ENCODE measurements at places on chromosomes 4 and X.
A peak's percentile ranks its signal among the peaks of the same experiment; 100 is the strongest.

- no peak for DNase-seq
Observed at GRCh38 chr4:86497980-86498862, 95.9 kb upstream of the PTPN13 start.

DNA sequence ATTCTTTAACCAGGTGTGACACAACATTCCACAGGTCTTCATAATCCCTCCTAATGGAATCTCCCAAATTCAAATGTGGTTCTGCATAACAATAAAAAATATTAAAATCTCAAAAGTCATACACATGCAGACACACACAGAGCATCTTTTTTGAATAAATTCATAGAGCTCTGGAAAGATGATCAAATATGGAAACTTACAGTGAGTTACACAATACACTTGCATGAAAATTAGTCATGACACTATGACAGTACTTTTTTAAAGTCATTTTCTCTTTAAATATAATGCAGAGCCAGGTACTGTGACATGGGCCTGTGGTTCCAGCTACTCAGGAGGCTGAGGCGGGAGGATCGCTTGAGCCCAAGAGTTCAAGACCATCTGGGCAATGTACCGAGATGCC lies 38.9 kb downstream of the DDX60L start:
- no peak for DNase-seq

GRCh38 chr4:151043803-151044515 lies 28.9 kb upstream of the LRBA start:
- no peak for DNase-seq

GRCh38 chr4:10204401-10205058 lies 87.9 kb upstream of the WDR1 start:
- DNase-seq = no peak

DNA sequence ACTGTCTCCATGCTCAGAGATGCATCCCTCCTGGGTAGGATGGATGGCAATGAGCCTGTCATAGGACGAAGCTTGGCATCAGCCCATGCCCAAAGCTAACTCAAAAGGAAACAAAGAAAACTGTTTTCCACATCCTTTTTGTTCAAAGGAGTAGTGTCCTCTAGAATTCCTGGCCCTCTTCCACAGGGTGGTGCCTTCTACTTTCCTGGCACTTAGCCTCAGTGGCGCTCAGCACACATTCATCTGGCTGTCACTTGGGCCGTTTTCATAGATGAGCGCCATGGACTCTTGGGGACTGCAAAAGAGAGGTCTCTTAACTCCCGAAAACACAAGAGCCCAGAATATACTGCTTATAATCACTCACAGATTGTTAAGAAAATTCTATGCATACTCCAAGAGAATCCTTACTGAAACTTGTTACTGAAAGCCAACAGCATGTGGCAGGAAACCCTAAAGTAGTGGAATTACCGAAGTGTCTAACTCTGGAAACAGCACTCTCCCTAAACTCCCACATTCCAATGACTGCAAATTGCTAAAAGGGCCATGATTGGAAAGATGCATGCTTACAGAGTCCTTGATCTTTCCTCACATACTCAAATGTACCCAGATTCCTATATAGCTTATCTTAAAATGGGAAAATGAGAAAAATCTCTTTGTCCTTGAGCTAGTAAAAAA lies 110.0 kb downstream of the HS6ST2 start:
- no peak for DNase-seq

DNA sequence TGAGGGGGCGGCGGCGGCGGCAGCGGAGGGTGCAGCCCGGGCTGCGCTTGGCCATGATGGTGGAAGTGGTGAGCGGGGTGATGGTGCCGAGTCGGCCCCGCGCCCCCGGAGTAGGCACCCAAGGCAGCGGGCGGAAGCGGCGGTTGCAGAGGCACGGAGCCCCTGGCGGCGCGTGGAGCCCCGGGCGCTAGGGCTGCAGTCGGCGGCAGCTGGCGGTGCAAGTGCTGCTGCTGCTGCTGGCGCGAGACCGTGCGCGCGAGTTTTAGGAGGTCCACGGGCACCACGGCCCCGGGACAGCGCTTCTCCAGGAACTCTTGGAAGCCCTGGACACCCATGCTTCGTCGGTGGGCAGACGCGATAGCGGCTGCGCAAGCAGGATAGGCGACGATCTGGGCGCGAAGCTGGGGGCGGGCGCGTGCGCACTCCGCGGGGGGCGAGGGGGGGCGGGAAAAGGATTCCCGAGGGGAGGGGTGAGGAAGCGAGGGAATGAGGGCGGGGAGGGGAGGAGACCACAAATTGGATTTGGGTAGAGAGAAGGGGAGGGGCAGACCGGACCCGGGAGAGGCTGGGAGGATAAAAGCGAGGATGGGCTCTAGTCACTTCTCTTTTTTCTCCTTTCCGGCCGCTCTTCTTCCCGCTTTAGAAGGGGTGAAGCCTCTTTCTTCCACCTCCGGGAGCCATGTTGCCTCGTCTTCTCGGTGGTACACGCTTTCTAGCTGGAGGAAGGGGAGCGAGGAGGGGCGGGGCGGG lies at the start of gene FAM120C:
FAM120C (minus strand) TSS at position 391 of the 750 bp plus-strand sequence; CDS start at position 335, 56 bp downstream.
- DNase-seq = peak; percentile 53

GRCh38 chr4:11623726-11624037 lies 195.0 kb upstream of the HS3ST1 start:
- no peak for DNase-seq

GRCh38 chr4:113740857-113741379 lies 20.6 kb downstream of the CAMK2D start:
- DNase-seq = no peak

GRCh38 chrX:74779175-74779574 lies 146.1 kb downstream of the NEXMIF start:
- DNase-seq = no peak

DNA sequence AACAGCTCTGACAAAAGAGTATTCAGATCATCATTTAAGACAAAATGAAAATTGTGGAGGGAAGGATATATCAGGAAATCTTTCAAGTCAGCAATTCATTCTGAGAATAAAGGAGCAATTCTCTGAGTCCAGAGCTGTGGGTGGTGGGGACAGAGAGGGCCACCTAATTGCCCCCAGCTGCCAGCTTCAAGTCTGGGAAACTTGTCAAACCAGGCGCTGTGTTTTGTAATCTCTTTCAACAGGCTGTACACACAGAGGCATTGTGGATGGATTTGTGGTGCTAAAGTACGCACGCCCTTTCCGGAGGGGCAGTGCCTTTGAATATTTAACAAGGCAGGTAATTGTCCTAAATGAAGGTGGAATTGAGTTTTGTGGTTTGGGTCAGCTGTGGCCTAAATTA lies 591.1 kb upstream of the BOD1L1 start:
- no peak for DNase-seq

DNA sequence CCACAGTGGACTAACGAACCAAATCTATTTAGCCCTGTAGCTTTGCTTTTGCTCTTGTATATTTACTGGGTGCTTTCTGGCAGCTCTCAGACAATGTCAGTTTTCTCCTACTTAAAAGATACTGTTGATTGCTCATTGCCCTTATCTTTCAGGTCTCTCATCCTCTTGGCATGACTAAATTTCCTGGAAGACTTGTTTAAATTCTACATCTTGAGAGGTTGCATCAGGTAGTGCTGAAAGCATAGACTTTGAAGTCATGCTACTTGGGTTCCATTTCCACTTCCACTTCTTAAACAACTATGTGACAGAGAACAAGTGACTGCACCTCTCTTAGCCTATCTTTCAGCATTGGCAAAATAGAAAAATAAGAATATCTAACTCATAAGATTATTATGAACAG lies 8.4 kb downstream of the TDO2 start:
- no peak for DNase-seq

DNA sequence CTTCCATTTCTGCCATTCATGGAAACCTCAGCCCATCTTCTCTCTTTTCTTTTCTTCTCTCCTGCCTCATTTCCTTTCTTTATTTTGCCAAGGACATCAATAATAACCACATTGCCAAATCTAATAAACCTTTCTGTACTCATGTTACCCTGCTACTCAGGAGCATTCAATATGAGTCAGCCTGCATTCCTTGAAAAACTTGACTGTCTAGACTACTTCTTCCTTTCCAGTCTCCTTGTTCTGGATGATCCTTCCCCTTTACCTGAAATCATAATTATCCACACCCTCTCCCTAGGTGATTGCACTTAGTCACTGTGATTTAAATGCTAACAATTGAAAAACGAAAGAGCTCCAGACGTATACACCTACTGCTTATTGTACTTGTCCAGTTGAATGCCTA lies 253.2 kb upstream of the CENPE start:
- no peak for DNase-seq

DNA sequence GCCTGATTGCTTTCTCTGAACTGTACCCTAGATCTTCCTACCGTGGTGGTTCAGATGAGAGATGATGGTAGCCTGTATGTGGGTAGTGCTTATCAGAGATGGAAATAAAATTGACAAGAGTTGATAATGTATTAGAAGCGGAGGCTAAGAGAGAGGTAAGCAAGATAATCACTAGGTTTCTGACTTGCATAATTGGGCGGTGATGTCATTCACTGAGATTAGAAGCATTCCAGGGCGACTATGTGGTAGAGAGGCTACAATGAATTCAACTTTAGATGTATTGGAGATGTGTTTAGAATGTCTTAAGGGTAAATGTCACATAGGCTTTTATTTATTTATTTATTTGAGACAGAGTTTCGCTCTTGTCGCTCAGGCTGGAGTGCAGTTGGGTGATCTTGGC lies 415 bp upstream of the TENM3 start:
- no peak for DNase-seq

DNA sequence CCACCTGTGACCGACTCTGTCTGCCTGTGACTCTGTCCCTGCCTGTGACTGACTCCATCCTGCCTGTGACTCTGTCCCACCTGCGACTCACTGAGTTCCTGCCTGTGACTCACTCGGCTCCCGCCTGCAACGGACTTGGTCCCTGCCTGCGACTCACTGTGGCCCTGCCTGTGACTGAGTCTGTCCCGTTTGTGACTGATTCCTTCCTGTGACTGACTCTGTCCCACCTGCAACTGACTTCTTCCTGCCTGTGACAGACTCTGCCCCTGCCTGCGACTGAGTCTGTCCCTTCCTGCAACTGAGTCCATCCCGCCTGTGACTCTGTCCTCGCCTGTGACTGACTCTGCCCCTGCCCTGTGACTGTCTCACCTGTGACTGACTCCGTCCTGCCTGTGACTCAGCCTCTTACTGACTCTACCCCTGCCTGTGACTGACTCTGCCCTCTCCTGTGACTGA lies 9.6 kb upstream of the UVSSA start:
- DNase-seq = no peak

DNA sequence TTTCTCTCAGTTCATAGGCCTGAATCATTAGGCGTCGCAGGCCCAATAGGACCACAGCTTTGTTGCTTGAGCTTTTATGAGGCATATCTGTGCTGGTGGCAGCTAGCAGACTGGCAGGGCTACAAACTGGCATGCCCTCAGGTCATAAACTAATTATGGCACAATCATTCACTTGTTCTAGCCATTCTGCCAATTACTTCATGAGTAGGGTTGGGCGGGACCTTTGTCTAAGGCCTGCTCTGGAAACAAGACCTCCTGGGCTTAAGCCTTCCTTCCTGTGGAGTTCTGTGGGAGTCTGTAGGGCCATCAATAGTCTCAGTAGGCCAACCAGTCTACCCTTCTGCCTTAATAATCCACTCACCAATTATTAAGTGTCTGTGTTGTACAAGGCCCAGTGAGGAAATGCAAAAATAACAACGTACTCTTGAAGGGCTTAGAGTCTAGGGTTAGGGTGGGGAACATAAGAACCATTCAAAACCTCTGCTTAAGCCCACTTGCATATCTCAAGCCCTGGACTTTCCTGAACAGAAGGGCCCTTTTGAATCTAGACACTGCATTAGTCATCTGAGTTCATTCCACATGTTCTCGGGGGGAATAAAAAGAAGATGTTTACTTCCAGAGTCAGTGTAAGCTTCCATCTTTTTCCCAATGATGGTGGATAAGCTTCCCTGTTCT lies 44.5 kb downstream of the SHROOM4 start:
- no peak for DNase-seq

DNA sequence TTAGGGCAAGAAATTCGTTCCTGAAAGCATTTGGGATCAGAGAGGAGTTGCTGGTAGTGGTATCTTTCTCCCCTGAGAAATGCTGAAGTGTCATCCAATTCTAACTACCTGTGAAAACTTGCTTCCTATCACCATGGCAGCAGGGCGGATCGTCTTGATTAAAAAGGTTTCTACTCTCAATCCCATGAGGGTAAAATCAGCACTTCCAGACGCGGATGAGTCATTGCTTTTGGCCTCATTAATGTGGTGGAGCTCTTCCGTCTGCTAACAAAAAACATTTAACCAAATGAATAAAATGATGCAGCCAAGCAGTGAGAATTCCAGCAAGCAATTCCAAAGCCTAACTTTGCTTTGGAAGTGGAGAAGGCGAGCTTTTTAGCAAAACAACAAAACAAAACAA lies 325.6 kb downstream of the CAMK2D start:
- DNase-seq = no peak

DNA sequence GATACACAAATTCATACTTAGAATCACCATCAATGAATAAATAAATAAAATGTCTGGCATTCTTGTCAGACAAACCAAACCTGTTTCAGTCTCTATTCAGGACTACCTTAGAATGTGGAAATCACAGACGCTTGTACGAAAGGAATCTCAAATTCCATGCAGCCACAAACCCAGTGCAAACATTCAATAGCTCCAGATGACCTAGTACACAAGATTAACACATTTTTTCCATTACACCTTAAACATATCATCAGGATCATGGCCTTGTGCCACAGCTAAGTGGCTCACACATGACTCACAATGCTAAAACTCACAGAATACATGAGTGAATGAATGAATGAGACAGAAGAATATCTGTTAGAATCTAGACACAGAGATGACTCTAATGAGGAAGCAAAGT lies 134.2 kb downstream of the PWWP3B start:
- no peak for DNase-seq

DNA sequence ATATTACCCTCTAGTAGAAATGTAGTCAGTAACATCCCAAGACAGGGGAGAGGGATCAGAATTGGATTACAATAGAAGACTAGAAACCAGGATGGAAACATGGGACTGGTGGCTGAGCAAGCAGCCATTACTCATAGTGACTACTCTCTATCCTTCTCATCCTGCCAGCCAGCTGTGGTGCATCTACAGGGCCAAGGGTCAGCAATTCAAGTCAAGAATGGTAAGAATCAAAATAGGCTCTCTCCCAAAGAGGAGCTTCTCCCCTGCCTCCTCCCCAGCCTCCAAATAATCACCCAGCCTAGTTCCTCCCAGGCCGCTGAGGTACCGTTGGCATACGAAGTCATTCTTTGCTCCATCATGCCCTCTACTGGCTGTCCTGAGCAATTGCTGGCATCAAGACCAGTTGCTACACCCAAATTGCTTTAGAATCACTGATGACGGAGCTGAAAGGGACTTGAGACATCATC lies 19.4 kb downstream of the AWAT2 start:
- peak; percentile 4 for DNase-seq

- DNase-seq = no peak
Observed at GRCh38 chr4:133095591-133095990, 53.5 kb upstream of the PCDH10 start.

DNA sequence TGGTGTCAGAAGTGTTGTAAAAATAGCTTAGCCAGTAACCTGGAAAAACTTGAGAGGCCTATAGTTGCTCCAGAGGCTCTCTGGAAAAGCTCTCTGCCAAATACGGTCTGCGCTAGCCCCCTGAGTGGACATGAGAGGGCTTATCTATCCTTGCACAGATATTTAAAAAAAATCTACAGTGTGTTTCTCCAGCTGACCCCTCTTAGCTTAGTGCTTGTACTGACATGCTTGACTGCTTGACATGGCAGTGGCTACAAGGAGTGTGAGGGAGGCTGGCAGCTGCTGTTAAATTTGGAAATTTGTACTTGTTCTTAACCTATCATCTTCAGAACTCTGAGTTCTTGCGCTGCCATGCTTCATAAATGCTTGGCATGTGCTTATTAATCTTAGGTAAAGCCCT lies 229.2 kb downstream of the RBMX2 start:
- no peak for DNase-seq

Data from left renal cortex interstitium (tissue), 4 donors.